ENCODE measurements at places on chromosomes 1 and 21.

- no peak for DNase-seq
These were observed 63.9 kb downstream of the WDR64 start for GRCh38 chr1:241715956-241716355.

GRCh38 chr1:155680531-155680930 lies 8.0 kb downstream of the YY1AP1 start:
- DNase-seq: no peak

DNA sequence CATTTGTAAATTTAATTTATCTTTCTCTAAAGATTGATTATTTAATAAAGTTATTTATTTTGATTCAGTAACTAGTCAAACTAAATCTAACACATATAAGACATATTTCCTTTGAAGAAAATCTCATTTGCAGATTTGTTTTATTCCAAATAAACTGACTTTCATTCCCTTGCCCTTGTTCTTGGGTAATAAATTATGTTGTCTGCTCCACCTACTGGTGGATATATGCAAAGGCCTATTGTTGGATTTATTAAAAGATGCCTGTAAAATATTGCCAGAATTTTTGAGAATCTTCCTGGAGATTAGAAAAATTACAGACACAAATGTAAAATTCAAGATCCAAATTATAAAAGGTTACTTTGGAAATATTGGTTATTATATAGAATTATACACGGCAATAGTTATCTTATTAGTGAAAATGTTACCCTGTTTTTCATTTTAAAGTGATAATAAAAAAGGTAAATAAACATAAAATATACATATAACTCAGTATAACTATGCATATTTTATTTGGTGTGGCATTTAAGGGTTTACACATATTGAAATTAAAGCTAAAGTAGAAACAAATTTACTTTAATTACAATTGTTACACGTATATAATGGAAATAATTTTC lies 116.1 kb downstream of the SPATA17 start:
- no peak for DNase-seq

GRCh38 chr1:100494393-100495084 lies 43.4 kb upstream of the GPR88 start:
- DNase-seq: no peak

DNA sequence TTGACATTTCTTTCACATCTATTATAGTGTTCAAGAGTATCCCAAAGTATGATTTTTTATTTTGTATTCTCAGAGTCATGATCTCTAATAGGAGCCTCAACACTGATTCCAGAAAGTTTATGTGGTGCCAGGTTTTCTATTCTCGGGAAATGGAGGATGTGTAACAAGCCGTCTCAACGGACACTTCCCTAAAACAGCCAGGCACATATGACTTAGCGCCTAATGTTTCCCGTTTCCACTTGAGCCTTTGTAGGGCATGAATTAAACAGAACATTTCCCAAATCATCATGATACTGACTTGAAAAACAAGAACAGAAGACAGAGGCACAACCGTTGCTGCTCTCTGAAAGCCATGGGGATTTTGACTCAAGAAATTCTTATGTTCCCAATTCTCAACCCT lies 8.0 kb downstream of the CYYR1 start:
- DNase-seq: no peak

DNA sequence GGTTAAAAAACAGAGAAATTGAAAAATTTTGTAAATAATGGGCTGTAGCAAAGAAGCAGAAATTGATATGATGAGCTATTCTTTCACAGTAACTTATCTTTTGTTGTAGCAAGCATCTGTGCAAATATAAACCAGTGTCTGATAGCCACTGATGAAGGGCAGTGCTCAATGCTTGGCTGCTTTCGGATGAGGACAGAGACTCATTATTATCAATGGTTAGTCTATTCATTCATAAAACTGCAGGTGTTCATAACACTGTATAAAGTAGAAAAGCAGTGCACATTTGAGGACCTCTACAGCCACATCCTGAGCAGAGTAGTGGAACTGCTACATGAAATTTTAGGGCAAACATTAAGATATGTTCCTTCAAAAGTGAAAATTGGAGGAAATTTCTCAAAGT lies 107.2 kb downstream of the FAF1 start:
- no peak for DNase-seq

DNA sequence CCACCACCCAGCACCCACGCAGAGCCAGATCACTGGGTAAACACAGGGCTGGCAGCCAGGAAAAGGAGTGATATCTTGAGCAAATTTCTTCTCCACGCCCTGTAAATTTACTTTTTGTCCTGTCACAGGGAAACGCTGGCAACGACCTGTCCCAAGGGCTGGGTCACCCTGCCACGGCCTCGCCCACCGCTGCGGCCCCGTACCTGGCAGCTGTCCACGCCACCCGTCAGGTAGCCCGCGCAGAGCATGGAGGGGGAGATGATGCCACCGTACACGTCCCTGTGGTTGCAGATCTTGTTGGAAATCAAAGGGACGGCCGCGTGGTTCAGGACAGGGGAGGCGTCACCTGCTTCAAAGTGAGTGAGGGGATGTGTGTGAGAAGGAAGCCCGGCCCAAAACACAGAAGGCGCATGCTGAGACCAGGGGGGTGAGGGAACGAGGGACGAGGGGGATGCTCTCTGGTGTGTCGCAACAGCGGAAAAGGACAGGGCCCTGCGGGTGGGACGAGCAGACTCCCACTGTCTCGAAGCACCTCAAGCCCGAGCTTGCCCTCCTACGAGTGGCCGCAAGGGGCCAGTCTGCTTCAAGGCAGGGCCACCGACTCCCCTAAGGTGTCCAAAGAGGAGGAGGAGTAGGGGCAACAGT lies 10.1 kb upstream of the TFF1 start:
- DNase-seq: no peak

- no peak for DNase-seq
These were observed 34.0 kb upstream of the MAGOH start for GRCh38 chr1:53272349-53272748.

DNA sequence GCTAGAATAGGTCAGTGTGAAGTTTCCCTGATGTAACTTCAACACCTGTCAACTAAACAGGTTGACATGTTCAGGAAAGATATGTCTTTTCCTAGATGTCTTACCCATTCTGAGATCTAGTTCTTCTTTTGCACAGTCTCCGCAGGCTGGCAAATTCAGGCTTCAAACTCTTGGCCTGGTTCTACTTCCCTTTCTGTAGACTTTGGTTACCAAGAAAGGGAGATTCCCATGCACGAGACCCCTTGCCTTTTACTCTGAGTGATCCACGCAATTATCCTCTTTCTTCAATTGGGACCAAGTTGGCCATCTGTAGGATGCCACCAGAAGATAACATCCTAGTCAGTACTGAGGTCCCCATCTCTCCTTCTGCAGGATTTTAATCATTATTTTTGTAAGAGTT lies 2.0 kb downstream of the CFAP45 start:
- DNase-seq: no peak

GRCh38 chr1:58583496-58583895 lies 6.4 kb upstream of the TACSTD2 start:
- DNase-seq: no peak

GRCh38 chr1:26459573-26460031 lies 12.6 kb upstream of the HMGN2 start:
- no peak for DNase-seq

DNA sequence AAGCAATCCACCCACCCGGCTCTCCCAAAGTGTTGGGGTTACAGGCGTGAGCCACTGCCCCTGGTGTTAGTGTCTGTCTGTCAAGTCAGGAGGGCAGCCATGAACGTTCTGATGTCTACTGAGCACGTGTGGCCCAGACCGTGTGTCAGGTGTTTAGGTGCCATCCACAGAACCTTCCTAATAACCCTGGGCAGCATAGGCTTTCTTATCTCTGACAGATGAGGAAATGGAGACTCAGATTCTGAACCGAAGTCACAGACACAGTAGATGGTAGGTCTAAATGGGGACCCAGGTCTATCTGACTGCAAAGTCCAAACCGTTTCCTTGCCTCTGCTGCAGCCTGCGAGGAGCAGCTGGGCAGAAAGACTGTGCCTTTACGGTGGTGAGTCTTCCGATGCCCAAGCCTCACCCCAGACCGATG lies 622 bp upstream of the IL6R start:
- no peak for DNase-seq

- DNase-seq: peak; percentile 61
These were observed 179.8 kb upstream of the GALNT2 start for GRCh38 chr1:229887043-229887822.

GRCh38 chr1:213227458-213227857 lies 176.4 kb downstream of the RPS6KC1 start:
- DNase-seq: no peak

DNA sequence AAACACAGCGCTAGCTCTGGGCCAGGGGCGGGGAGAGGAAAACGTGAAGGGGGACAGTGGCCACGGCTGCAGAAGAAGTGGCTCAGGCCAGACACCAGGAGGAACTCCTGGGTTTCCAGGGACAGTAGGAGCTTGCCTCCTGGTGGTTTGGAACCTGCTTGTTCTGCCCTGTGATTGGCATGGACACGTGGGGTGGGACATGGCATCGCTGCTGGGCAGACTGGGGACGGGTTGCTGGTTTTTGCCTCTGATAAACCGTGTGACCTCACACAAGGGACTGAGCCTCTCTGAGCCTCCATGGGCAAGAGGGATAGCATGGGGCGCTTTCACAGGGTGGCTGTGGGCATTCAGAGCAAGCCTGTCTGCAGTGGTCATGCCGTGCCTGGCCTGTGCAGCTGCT lies 7.5 kb upstream of the PLCH2 start:
- no peak for DNase-seq

- DNase-seq: no peak
These were observed 245.3 kb downstream of the CTH start for GRCh38 chr1:70656361-70656760.

GRCh38 chr1:4394366-4394765 lies 260.0 kb upstream of the AJAP1 start:
- DNase-seq: no peak

- no peak for DNase-seq
These were observed 20.6 kb downstream of the NPR1 start for GRCh38 chr1:153698923-153699714.

All from ascending aorta (tissue), 2 donors.